ENCODE measurements at places on chromosomes 11 and 22. TPM values are rescaled to one million over a fixed set of nuclear protein-coding genes. Genes with fewer than 3 reads are reported as not detected.

DNA sequence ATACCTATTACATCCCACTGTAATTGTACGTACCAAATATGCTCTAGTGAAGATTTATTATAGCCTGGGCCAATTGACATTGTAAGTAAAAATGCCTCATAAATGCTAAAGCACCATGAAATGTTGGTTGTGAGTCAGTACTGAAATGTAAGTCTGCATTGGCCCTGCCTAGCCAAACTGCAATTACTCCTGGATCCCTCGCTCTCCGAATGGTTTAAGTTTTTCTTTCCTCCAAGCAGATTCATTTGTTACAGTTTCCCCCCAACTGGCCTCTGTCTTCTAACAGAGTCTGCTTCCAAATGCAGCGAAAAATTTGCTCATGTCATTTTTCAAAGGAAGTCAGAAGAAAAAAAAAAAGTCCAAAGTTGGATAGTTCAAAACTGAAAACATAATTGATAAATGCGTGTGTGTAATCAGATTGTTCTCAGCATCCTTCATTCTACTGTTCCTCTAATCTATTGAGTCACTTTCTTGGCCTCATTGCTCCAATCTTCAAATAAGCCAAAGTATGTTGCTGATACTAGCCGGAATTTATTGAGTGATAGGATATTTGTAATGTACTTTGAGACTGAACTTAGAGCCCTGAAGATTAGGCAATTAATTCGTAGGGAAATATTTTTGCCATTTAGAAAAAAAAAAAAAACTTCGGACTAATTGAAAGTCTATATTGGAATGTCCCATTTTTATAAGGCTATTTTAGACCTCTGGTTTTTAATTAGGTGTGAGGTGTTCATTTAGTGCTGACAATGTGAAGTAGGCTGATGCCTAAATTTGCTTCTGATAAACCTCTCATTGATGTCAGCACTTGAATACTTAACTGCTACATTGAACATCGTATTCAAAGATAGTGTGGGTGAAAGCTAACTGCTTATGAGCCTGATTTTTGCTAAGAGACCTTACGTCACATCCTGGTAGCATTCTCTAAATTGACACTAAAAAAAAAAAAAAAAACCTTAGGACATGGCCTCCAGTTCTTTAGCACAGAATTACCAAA lies 93.4 kb downstream of the WT1 start:
- DNase-seq, result no peak

- no peak for DNase-seq
Measured at GRCh38 chr11:110445437-110445836, 15.7 kb downstream of the FDX1 start.

DNA sequence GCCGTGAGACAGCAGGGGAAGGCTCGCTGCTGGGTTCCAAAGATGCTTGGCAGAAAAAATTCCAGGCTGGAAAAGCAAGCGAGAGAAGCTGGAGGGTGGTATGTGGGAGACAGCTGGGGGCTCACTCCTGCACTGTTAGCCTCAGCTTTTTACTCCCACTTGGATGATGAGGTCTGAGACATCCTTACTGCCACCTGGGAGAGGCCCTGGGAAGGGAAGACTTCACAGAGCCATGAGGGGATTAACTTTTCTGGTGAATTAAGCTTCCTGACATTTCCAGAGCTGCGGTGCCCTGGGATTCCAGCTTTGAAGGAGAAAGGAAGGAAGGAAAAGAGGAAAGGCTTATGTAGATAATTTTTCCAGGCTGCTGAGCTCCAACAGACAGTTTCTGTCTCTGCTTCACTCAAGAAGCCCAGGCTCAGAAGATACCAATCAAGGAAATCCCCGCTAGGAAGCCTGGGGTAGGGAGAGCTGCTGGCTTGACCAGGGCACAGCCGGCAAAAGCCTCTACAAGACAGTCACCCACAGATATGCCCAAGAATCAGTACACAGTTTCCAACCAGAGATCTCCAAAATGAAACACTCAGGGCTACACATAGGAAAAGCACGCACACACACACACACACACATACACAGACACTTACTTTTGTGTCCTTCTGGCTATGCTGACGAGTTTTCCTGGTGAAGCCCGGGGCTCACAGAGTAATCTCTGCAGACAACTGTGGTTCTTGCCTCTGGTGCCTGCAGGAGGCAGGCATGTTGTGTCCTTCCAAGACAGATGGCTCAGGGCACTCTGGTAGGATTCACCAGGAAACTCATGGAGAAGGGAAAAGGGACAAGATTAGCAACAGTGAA lies 907 bp downstream of the MCHR1 start:
- DNase-seq, result no peak

DNA sequence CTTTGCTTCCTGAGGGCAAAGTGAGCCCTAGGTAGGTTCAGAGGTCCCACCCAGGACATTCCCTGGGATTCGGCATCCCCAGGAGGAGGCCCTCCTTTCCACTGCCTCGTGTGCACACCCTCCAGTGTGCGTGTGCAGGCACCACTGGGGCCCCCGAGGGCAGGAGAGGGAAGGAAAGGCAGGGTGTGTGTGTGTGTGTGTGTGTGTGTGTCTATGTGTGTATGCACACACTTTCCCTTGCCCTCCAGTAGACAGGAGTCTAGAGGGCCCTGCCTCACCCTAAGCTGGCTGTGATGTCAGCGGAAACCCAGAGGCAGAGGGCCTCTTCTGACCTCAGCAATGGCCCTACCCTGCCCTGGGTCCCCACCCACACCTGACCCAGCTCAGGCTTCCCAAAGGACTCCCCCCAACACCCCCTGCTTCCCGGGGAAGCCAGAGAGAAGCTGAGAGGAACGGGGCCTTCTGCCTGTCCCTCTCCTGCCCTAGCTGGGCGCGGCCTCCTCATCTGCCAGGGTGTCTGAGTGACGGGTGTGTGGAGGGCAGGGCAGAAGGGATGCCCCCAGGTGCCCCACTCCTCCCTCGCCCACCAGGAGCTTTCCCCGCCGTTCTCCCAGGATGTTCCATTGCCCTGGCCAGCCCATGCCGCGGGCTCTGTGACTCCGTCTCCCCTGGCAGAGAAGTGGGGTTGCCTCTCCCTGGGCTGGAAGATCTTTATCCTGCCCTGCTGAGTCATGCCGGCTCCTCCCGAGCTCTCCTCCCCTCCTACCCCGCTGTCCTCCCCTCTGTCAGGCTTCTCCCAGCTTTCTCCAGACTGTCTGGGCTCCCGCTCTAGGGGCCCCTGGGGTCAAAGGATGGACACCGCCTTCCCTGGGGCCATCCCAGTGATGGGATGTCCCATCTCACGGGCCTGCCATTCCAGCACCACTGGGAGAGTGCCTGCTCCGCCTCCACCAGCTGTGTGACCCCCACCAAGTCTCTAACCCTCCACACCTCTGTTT lies 6.0 kb upstream of the CLCF1 start:
- DNase-seq, result no peak

- no peak for DNase-seq
Measured at GRCh38 chr11:36164506-36165250, 124.5 kb downstream of the COMMD9 start.

GRCh38 chr11:44464741-44465140 lies 100.7 kb upstream of the CD82 start:
- no peak for DNase-seq

DNA sequence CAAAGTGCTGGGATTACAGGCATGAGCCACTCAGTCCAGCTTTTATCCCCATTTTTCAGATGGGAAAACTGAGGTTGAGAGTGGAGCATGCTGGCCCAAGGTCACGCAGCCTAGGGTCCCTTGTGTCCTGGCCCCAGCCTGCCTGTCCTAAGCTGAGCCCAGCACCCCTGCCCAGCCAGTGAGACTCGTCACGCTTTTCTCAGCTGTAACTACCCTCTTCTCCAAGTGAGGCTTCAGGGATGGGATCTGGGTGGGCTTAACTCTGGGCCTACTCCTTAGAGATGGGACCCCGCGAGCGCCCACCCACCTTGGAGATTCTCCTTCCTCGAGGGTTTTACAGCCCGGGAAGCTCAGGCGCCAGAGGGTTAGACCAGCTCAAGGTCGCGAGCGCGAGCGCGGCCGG lies 390 bp upstream of the TMEM151A start:
- DNase-seq, result no peak

DNA sequence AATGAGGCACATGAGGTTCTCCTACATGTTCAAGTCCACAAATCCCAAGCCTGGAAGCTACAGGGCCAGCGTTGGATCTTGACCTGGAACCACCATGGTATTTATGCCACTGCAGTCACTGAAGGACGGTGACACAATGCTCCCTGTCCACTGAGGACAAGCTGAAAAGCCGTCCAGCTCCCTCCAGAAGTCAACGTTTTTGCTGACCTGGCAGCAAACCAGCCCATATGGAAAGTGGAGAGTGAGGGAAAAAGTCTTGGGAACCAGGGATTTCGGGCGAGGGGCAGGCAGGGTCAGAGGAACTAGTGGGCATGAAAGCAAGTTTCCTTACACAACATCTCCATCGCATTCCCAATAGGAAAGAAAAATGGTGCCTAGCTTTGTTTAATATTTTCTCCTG lies 33.3 kb downstream of the OPCML start:
- no peak for DNase-seq

DNA sequence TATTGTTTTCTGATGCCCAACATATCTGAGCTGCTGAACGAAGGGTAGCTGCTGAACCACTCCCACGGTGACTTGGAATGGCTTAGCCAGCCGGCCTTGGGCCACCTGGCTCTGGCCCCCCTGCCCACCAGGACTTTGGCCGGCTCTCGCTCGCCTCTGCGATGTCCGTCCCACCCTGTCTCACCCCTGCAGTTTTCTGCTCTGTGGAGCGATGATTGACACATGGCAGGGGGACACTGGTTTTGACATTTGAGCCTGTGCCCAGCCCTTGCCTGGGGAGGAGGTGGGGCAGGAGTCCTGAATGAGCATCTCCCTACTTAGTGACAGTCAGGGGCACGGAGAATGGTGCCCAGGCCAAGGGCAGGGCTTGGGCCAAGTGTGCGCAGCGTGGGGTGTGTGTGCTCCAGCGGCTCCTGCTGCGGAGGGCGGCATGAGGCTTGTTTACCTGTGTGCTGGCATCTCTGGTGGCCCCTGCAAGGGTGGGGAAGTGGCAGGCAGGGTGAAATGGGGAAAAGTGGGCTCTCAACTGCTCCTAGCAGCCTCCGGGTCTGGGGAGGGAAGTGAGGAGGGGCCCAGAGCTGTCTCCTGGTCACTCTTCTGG lies 15.7 kb upstream of the CDKN1C start:
- DNase-seq, result no peak

GRCh38 chr22:43754176-43754575 lies 57.9 kb downstream of the EFCAB6 start:
- no peak for DNase-seq

GRCh38 chr11:47216121-47216798 lies 1.5 kb downstream of the DDB2 start:
- no peak for DNase-seq

DNA sequence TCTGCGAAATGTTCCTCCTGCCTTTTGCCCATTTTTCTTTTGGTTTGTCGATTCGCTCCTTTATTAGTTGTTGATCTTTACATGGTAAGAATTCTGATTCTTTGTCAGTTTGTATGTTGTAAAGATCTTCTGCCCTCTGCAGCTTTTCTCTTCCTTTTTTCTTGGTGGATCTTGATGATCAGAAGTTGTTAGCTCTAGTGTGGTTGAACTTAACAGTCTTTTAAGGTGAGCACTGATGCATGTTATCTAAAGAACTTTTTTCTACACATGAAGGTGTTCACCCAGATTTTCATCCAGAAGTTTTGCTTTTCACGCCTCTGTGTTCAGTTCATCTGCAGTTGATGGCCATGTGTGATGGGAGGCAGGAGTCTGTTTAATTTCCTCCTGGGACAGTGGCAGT lies 133.7 kb downstream of the TBC1D22A start:
- no peak for DNase-seq

DNA sequence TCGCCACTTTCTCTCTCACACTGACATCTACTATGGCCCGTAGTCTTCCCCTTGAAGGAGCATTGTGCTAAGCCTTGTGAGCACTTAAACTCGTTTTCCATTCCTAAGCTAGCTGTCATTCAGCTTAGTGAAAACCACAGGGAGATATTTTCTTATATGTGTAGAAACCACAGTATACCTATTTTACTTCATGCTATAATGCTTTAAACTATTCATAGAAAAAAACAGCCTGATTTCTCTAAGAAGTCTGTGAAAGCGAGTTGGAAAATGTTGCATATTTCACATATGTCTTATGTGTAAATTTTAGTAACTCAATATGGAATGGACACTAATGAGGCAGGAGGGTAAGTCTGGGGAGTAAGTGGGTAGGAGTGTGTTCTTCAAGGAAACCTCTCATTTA lies 194.3 kb upstream of the CTSC start:
- no peak for DNase-seq

GRCh38 chr11:71248656-71249055 lies 3.7 kb downstream of the SHANK2 start:
- DNase-seq, result no peak

- DNase-seq, result no peak
Measured at GRCh38 chr22:20951932-20952380, 15.1 kb upstream of the AIFM3 start.

DNA sequence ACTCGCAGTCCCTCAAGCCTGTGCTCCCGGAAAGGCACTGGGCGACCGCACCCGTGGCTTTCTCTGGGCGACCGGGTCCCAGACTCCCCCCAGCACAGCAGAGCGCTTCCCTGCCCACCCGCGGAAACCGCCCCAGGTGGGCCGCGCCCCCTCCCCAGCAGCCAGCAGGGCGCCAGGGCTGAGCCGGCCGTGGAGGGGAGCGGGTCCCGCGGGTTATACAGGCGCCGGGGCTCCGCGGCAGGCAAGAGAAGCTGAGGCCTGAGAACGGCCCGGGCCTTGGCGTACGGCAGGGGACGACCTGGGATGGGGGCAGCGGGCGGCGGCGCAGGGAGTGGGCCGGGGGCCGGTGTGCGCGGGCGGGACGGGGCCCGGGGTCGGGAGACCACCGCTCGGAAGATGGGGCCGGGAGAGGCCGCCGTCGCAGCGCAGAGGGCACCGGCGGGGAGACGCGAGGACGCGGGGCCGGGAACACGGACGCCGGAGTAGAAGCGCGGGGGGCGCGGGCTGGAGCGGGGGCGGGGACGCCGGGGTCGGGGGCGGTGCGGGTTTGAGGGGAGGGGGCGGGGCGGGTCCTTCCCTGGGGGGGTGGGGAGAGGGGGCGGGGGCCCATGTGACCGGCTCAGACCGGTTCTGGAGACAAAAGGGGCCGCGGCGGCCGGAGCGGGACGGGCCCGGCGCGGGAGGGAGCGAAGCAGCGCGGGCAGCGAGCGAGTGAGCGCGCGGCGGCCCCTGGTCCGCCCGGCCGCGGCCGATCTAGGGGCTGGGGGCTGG lies at the start of gene MDK:
Gene MDK (plus strand): TSS at position 622 of the 771 bp plus-strand sequence. CDS start 389 bp downstream, outside the sequence.
- no peak for DNase-seq

GRCh38 chr11:87063982-87064381 lies 26.2 kb downstream of the TMEM135 start:
- no peak for DNase-seq

The OR9G1 gene
- total RNA-seq, result not detected

The ISX gene
- 9.4 TPM for total RNA-seq

The TP53I11 gene
- total RNA-seq, result 38.2 TPM

The C1QTNF4 gene
- total RNA-seq, result 0.43 TPM

The SNAP29 gene
- total RNA-seq, result 20.4 TPM

The SHISAL1 gene
- total RNA-seq, result 2.3 TPM

The TRIM34 gene
- 2.4 TPM for total RNA-seq

The NXPE1 gene
- total RNA-seq, result 0.27 TPM

The OR8J3 gene
- not detected for total RNA-seq

The TENM4 gene
- 156 TPM for total RNA-seq

The CBLIF gene
- total RNA-seq, result 11.2 TPM

The OR51I1 gene
- not detected for total RNA-seq

The DCDC1 gene
- total RNA-seq, result 2.0 TPM

The DGCR8 gene
- total RNA-seq, result 39.0 TPM
